ENCODE measurements at places on chromosomes 6 and 20.

DNA sequence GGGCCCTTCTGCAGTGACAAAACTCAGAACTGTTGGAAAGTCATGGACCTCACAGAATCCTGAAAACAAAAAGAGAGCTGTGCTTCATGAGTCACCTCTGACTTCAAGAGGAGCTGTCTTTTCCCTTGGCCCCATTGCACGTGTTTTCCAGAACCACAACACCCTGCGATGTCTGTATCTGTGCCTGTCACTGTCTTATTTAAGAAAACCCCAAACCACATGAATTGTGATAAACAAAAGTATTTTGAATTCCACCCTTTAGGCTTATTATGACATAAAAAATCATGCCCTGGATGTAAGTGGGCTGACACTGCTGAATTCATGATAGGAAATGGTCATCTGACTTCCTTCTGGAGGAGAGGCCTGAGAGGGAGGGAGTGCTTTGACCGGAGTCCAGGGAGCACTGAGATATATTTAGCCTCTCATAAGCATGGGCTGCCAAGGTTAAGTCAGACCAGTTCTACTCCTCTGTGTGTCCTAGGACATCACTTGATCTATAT lies 96.4 kb upstream of the DUSP22 start:
- peak; percentile 19 for DNase-seq

- DNase-seq = no peak
These were observed 46.4 kb downstream of the HECA start for GRCh38 chr6:139181236-139181635.

GRCh38 chr6:45850378-45851033 lies 165.2 kb downstream of the CLIC5 start:
- no peak for DNase-seq

GRCh38 chr6:156992020-156992804 lies 215.0 kb downstream of the ARID1B start:
- no peak for DNase-seq

GRCh38 chr6:79084693-79085092 lies 6.6 kb upstream of the PHIP start:
- no peak for DNase-seq

GRCh38 chr6:29834564-29835436 lies 7.2 kb downstream of the HLA-G start:
- DNase-seq = peak; percentile 54

GRCh38 chr6:79250107-79250514 lies 15.6 kb upstream of the HMGN3 start:
- no peak for DNase-seq

GRCh38 chr6:89355511-89356194 lies 3.1 kb upstream of the UBE2J1 start:
- DNase-seq = no peak

GRCh38 chr6:91646649-91647048 lies 1059.8 kb upstream of the MAP3K7 start:
- DNase-seq = no peak

GRCh38 chr20:63759377-63759901 lies 19.9 kb downstream of the SLC2A4RG start:
- DNase-seq = no peak

DNA sequence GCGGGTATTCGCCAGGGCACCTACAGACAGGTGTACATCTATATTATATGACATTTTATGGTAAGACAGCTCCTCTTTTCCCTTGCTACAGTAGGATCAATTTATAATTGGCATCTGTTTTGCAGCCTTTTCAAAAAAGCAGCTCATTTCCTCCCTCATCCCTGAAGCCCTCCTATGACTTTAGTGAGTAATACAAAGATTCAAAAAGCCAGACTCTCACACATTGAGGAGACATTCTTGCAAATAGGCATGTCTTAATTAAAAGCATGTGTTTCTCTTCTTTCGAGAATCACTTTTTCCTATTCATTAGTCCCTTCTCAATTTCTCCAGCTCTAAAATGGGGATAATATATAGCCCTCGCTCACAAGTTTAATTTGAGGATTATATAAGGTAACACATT lies 283.4 kb downstream of the TBC1D7 start:
- no peak for DNase-seq

DNA sequence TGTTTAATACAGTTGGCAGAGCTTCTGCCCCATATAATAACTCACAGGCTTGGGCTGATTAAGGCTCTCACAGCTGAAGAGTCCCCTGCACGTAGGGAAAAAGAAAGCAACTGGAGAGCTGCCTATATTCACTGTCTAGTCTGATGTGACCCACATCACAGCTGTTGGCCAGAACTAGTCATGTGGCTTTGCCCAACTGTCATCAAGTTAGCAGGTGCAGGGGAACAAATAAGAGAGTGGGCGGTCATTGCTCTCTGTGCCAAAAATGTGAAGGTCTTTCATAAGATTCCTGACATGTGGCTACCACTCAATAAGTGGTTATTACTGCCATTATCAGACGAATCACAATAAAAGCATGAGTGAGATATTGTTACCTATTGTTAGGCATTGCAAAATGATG lies 665.2 kb downstream of the DOK5 start:
- DNase-seq = no peak

- DNase-seq = no peak
These were observed 81.7 kb upstream of the GATA5 start for GRCh38 chr20:62557462-62557861.

DNA sequence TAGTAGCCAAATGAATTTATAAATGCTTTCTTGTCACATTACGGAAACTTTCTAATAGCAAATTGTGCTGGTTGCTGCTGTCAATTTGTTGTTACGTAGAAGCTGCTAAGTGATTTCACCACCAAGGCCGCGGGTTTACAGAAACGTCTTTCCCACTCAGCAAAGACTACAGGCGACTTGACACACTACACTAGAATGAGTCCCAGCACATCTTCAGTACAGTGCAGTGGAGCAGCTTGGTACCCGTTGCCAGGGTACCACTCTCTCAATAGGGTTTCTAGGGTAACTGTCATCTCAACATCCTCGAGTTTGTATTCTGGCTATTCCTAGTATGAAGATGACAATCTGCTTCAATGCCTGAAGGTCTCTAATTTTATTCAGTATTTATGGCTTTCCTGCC lies 22.7 kb upstream of the ZDHHC14 start:
- no peak for DNase-seq

DNA sequence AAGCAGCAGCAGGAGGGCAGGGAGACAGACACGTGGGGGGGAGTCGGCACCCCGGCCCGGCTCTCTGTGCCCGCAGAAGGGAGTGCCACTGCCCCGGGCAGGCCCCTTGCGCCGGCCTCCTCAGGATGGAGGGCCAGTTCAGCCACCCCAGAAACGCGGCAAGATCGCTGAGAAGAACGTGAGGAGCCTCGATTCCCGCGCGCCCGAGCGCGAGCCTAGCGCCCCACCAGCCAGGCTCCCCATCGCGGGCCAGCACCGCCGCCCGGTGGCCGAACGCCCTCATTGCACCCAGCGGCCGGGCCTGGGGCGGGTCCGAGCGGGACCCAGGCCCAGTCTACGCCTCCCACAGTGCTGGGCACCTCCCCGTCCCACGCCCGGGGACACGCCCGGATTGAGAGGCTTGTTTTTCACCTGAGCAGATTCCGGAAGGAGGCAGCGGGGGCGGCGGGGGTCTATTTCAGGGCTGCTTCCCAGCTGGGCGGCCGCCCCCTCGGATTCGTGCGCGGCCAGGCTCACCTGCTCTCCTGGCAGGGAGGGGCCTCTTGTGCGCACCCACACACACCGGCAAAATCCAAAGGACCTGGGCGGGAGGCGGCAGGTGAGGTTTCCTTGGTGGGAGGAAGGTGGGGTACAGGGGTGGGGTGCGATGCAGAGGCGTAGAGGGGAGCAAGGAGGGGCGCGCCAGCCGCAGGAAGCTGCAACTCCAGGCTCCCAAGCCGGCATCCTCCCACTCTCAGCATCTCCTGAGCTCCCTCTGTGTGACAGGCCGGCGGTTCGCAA lies 9.0 kb upstream of the GRM4 start:
- DNase-seq = peak; percentile 64

DNA sequence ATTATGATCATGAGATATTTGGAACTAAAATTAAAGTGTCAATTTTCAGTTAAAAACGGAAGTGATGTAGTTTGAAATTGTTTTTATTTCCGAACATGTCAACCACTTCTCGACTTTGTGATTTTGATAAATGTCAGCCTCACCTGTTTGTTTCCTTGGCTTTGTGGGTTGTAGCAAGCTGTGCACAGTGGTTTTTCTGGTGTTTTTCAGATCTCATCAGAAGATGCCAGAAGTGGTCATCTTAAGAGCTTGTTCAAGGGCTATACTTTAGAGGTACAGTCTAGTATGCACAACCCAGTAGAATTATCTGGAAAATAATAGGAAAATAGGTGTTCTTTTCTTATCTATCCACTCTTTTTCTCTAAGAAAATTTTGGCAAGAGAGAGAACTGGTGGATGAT lies 134.0 kb downstream of the GRIK2 start:
- no peak for DNase-seq

GRCh38 chr20:19026901-19027644 lies 185.4 kb upstream of the SLC24A3 start:
- no peak for DNase-seq

DNA sequence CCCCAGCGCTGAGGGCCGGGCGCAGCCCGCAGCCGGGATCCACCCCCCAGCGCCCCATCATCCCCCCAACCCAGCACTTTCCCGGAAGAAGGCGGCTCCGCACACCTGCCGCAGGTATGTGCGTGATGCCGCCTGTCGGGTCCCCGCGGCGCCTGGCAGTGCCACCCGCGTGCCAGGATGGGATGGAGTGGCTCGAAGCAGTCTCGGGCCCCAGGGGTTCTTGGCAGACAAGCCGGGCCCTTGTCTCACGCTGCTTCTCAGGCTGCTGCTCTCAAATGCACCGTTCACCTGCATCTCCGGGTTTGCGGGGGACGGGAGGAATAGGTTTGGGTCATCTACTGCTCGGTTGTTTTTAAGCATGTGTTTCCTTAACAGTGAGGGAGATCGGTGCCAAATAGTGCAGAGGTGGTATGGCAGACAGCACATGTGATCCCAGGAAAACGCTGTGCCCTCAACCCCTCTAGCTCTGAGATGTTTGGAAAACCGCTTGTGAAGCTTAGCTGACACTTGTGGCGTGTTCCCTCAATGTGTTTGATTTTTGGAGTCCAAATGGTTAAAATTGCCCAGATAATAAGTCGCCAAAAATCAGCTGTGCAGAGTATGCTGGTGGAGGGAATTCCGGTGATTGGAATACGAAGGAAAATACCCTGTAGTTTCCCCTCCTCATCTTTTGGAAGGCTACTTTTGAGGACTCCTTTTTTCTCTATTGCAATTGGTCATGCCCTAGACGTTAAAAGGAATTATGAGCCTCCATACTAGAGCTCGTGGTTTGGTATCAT lies 926 bp downstream of the MYLIP start:
- DNase-seq = peak; percentile 39

DNA sequence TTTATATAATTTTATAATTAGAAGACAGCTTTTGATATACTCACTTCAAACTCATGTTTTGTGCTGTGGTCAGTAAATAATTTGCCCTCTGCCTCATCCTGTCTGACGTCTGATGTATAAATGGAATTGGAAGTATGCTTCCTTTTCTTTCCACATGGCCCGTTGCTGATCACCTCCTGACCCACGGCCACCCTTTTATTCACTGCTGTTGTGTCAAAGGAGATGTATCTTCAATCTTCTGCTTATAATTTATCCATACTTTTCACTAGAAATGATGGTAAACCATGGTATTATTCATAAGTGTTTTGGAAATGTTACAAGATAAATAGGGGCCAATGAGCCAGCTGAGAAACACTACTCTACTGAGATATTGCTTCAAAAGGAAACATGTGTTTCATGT lies 841.8 kb downstream of the PHF3 start:
- DNase-seq = no peak

DNA sequence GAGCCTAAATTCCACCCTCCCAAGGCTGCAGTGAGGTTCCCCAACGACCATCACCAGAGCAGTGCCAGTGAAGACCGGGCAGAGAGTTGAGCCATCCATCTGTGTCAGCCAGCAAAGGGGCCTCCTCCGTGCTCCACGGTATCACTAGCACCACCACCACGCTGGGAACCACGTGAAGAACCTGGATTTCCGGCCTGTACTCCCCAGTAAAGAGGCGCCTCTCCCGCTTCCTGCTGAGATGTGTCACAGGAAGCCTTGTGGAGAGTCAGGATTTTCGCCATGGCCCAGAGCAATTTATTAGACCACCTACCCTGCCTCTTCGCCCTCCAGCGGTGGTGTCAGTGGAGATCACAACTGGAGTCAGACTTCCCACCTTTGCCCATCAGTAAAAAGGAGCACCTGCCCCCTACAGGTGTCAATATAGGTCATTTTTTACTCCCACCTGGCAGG lies 28.8 kb downstream of the CPXM1 start:
- DNase-seq = no peak

DNA sequence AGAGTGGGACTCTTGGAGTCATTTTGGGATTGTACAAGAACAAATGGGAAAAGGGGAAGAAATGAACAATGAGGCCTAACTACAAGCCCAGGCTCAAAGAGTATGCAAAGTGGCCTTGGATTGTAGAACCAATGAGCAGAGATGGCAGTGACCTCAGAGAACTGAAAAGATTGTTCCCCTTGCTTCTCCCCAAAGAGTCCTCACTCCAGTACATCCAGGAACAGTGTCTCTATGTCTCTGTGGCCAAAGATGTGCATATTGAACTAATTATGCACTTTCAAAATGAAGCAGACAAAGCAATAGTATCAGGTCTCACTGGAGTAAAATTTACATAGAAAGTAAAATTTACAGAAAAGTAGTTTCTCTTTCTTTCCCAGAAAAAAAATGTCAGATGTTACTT lies 81.0 kb downstream of the SMLR1 start:
- no peak for DNase-seq

GRCh38 chr20:1171461-1172093 lies 13.2 kb downstream of the TMEM74B start:
- DNase-seq = no peak

GRCh38 chr6:15476631-15477380 lies 186.0 kb downstream of the DTNBP1 start:
- no peak for DNase-seq

GRCh38 chr6:111417181-111417585 lies 65.8 kb downstream of the REV3L start:
- DNase-seq = no peak

GRCh38 chr6:153790048-153790447 lies 249.0 kb upstream of the OPRM1 start:
- DNase-seq = no peak

- no peak for DNase-seq
These were observed 129.2 kb downstream of the TENT5A start for GRCh38 chr6:81623106-81623759.

DNA sequence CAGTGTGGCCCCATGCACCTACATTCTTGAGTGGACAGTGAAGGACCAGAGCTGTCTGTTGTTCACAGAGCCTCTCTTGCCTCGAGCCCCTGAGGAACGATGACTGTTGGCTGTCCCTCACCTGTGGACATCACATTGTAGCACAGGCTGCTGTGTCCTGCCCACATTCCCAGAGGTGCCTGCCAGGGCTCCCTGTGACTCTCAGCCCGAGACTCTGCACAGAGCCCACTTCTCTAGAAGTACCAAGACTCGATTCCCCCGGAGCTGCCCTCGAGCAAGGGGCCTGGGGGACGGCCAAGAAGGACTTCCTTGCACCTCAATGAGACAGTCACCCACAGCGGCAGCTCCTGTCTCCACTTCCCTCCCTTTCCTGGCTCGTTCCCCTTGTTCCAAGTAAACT lies 28.6 kb upstream of the DLGAP4 start:
- no peak for DNase-seq
